ENCODE measurements at places on chromosomes 11 and 22.

DNA sequence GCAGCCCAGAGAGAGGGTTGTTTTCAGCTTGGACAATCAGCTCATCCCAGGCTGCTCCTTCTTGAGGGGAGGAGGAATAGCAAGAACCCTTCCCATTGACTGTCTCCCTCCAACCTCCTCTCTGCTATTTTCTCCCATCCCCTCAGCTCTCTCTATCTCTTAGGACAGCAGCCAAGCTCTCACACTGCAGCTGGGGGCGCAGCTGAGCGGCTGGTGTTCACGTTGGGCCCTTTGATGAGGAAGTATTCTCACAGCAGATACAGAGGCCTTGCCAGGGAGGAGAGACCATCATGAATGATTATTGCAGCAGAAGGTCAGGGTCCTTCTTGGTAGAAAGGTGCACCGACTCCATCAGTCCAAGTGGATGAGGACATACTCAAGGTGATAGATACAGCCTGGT, 26.5 kb upstream of the CADM1 start:
- no peak for DNase-seq

GRCh38 chr11:65352783-65353182, 1.8 kb upstream of the TIGD3 start:
- no peak for DNase-seq

- DNase-seq, result no peak
Measured at GRCh38 chr11:117092951-117093590, 5.2 kb downstream of the SIK3 start.

GRCh38 chr11:128336203-128336602, 251.2 kb downstream of the ETS1 start:
- DNase-seq, result no peak

- no peak for DNase-seq
Measured at GRCh38 chr11:111602865-111603610, 789 bp downstream of the SIK2 start.

DNA sequence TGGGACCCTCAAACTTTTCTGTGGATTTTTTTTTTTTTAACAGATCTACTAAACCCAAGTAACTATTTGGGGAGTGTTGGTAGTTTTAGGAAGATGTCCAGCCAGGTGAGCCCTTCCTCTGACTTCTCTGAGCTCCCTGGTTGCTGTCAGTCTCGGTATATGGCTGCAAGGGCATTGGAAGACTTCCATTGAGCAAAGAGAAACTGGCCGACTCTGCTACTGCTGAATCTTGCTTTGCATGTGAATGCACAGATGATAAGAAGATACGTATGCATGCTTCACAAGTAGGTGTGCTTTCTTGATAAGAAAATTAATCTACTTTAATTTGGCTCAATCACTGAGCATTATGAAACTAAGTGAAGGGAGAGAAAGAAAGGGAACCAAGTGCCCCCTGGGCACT, 51.1 kb downstream of the BARX2 start:
- no peak for DNase-seq

GRCh38 chr22:44634426-44635321, 67.3 kb upstream of the PRR5 start:
- no peak for DNase-seq

- DNase-seq, result no peak
Measured at GRCh38 chr11:110716361-110716760, 4.1 kb upstream of the ARHGAP20 start.

DNA sequence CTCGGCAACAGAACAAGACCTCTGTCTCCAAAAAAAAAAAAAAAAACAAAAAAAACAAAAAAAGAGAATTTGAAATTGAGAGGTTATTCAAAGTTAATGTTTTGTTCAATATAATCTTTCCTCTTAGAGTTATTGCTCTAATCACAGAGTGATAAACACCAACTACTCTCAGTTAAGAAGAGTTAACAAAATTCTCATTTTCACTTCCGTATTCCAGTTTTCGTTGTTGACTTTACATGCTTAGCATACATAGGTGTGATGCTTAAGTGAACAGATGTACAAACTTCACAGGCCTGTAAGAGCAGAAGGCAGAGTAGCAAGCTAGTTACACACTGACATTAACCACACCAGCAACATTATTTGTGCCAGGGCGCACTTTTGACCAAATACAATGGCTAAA, 12.3 kb downstream of the EIF4ENIF1 start:
- no peak for DNase-seq

- no peak for DNase-seq
Measured at GRCh38 chr22:46626911-46627805, 7.0 kb downstream of the GRAMD4 start.

- no peak for DNase-seq
Measured at GRCh38 chr11:70697701-70698100, 299.4 kb downstream of the CTTN start.

DNA sequence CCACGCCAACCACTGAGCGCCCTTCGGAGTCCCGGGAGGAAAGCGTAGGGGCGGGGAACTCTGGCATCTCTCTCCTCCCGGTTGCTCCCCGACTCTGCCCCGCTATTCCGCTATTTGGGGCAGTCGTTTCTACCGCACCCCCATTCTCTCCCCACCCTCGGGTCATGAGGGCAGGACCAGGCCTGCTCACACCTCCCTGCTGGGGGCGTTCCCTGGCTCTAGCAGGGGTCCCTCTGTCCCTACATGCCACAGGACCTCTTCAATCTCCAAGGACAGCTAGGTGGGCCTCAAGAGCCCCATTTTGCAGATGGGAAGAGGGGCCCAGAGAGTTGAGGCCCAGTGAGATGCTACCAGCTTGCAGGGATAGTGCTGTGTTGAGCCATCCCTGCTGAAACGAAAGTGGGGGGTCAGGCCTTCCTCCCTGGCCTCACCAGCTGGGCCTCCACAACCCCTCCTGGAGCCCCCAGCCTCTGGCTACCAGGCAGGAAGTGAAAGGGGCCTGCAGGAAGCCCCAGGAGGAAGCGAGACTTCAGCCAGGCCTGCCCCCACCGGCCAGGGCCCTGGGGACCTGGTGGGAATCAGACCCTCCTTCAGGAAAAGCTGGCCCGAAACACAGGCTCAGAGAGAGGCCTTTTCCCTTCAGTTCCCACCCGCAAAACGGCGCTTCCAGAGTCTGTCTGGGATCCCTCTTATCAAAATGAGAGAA, 5.5 kb upstream of the SHISA8 start:
- DNase-seq, result no peak

GRCh38 chr11:119481667-119482400, 58.9 kb upstream of the THY1 start:
- no peak for DNase-seq

DNA sequence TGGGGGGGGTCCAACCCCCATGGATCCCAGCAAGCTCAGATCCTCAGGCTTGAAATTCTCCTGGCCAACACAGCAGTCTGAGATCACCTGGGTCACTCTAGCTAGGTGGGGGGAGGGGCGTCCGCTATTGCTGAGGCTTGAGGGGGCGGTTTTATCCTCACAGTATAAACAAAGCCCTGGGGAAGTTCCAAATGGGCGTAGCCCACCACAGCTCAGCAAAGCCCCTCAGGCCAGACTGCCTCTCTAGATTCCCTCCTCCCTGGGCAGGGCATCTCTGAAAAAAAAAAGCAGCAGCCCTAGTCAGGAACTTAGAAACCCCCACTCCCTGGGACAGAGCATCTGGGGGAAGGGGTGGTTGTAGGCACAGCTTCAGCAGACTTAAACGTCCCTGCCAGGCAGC, 16.7 kb downstream of the TRPC6 start:
- DNase-seq, result no peak

GRCh38 chr11:108929241-108929640, 264.4 kb downstream of the DDX10 start:
- peak; percentile 72 for DNase-seq

- no peak for DNase-seq
Measured at GRCh38 chr11:64875369-64876228, 2.8 kb downstream of the EHD1 start.

GRCh38 chr11:1482581-1483444, 3.8 kb downstream of the MOB2 start:
- no peak for DNase-seq

Measured in AG09319 (cell line).